ENCODE measurements at places on chromosomes 3 and 15. TPM values are rescaled to one million over a fixed set of nuclear protein-coding genes. Genes with fewer than 3 reads are reported as not detected.

Gene AP3B2
- total RNA-seq = 0.60 TPM

Gene PIF1
- total RNA-seq = not detected

- H3K36me3 ChIP-seq = no peaks in the 10 kb centered on the region
- no peaks in the 10 kb centered on the region for H3K27me3 ChIP-seq
- DNase-seq = no peak
These were observed 10.1 kb downstream of the VPS8 start for GRCh38 chr3:184822081-184822480.

- no peak overlapping the region for H3K27ac ChIP-seq
- no peaks in the 10 kb centered on the region for H3K36me3 ChIP-seq
- H3K4me1 ChIP-seq = peaks cover 11% of the 10 kb centered on the region
- no peaks in the 10 kb centered on the region for H3K27me3 ChIP-seq
- DNase-seq = no peak
These were observed 3.3 kb upstream of the ITPKA start for GRCh38 chr15:41490355-41490754.

DNA sequence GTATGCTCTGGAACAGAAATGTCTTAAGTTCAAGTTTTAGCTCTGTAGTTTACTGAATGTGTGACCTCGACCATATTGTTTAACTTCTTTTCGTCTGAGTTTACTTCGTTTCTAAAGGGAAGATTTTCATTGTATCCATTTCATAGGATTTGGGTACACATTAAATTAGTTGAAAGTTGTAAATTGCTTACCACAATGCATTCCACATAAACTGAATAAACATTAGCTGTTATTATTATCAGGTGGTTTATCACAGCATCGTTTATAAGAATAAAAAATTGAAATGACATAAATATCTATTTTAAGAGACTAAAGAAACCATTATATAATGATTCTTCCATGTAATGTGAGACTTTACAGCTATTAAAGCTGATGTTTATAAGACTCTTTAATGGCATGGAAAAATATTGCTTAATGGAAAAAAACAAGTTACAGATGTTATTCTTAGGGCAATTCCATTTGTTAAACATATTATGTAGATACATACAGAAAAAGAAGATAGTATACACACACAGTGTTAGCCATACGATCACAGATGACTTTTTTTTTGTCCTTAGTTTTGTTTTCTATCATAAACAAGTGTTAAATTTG, 342.3 kb upstream of the SGO1 start:
- H3K36me3 ChIP-seq = no peaks in the 10 kb centered on the region
- no peaks in the 10 kb centered on the region for H3K27me3 ChIP-seq
- no peak overlapping the region for H3K27ac ChIP-seq
- DNase-seq = no peak
- H3K4me3 ChIP-seq = no peak overlapping the region
- H3K4me1 ChIP-seq = no peaks in the 10 kb centered on the region

DNA sequence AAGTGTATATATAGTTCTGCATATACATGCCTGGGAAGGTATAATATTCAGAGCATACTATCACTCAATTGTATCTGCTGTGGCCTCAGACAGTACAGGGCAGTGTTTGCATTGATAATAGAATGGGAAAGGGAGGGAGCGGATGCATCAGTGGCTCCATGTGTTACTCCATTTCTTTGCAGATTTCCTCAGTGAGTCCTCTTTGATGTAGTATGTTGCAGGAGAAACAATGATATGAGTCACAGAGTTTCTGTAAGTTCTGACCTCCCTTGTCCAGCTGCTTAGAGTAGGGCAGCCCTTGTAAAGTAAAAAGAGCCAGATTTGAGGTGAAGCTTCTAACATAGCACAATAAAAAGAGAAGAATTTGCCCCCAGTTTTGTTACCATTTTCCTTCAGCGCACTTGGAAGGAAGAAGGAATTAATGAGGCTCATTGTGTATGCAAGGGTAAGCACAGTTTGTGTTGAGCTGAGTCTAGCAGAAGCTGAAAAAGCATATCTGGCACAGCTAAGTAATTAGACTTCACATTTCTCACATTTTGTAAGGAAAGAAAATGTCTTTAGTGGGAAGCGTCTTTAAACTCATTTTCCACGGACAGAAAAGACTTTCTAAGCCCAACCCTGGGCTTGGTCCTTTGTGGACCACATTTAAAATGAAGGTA, 555.8 kb upstream of the IL12A start:
- DNase-seq = no peak
- H3K4me1 ChIP-seq = no peaks in the 10 kb centered on the region
- no peaks in the 10 kb centered on the region for H3K27me3 ChIP-seq
- H3K36me3 ChIP-seq = no peaks in the 10 kb centered on the region
- H3K4me3 ChIP-seq = no peak overlapping the region

- no peaks in the 10 kb centered on the region for H3K36me3 ChIP-seq
- H3K4me3 ChIP-seq = no peak overlapping the region
- no peak for DNase-seq
These were observed 437.8 kb downstream of the ZIC1 start for GRCh38 chr3:147846854-147847478.

GRCh38 chr3:115275896-115276295, 128.8 kb upstream of the ZBTB20 start:
- DNase-seq = no peak
- no peaks in the 10 kb centered on the region for H3K27me3 ChIP-seq
- H3K4me1 ChIP-seq = peaks cover 2% of the 10 kb centered on the region
- H3K36me3 ChIP-seq = no peaks in the 10 kb centered on the region

DNA sequence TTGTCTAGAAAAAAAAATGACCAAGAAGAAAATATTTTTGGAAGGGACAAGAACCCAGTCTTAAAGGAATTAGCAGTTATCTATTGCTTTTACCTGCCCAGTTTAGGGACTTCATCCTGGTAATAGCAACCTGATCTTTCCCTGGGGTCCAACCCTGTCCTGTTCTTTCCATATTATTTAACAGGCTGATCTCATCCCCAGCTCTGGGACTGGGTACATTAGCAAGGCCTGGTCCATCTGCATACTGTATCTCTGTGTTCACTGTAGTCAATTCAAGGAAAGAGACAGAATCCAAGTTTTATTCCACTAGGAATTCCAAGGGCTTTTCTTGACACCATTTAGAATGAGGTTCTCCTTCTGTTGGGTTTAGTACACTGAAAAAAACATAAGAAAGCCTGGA, 191.7 kb upstream of the GADL1 start:
- H3K27ac ChIP-seq = no peak overlapping the region
- no peaks in the 10 kb centered on the region for H3K36me3 ChIP-seq
- DNase-seq = no peak

GRCh38 chr3:142975316-142975995, 12.0 kb upstream of the PAQR9 start:
- no peaks in the 10 kb centered on the region for H3K4me1 ChIP-seq
- H3K27me3 ChIP-seq = no peaks in the 10 kb centered on the region
- H3K27ac ChIP-seq = no peak overlapping the region
- no peaks in the 10 kb centered on the region for H3K36me3 ChIP-seq
